ENCODE measurements at places on chromosomes 1 and 21.

- DNase-seq: no peak
These were observed 87.5 kb upstream of the FMN2 start for GRCh38 chr1:240004086-240004749.

GRCh38 chr21:23690316-23690715 lies 1917.0 kb downstream of the MRPL39 start:
- DNase-seq: no peak

DNA sequence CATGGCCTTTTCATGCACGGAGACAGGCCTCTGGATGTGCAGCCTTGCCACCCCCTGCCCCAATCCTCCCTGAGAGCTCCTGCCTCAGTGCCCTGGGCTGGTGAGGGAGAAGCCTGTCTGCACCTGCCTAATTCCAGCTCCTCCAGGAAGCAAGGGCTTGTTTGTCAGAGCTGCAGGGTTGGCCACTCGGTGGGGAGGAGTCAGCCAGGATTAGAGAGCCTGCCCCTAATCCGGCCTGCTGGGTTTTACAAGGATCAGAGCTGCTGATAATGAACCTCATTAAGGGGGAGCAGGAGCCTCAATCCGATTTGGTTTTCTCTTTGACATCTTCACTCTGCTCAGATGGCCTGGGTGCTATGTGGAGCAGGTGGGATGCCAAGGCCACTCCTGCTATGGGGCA lies 31.9 kb upstream of the LHX4 start:
- DNase-seq: no peak

DNA sequence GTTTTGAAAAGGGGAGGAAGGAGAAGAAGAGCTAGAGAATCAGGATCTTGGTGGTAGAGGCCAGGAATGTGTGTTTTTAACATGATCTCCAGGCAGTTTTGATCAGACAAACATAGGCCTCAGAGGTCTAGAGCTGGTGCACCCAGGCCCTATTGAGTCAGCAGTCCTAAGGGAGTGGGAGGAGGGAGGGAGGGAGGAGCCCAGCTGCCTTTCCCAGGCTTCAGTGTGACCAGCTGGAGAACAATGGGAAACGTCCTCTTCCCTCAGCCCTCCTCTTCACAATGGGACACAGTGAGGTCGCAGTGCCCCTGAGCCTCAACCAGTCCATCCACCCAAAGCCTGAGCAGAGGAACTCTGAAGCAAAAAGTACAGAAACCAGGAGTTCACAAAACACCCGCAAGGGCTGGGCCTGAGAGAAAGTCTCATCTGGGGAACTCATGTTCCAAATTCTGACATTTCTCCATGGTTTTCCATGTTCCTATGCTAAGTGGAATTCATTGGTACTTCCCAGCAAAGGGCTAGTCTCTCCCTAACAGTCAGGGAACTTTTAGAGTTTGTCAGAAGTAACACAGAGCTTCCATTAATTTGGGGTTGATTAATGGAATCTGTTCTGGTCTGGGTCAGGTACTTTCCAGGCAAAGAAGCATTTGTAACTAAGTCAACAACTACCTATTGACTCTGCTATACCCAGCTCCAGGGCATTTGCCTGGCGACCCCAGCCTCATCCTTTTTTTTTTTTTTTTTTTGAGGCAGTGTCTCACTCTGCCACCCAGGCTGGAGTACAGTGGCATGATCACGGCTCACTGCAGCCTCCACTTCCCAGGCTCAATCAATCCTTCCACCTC lies 37.5 kb downstream of the ELAPOR1 start:
- DNase-seq: no peak

DNA sequence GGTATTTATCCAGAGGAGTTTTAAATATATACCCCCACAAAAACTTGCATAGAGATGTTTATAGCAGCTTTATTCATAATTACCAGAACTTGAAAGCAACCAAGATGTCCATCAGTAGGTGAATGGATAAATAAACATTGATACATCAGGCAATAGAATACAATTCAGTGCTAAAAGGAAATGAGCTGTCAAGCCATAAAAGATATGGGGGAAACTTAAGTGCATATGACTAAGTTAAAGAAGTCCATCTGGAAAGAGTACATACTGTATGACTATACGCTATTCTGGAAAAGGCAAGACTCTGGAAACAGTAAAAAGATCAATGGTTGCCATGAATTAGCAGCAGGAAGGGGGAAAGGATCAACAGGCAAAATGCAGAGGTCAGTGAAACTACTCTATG lies 366.7 kb downstream of the HHIPL2 start:
- no peak for DNase-seq

GRCh38 chr1:68268896-68269483 lies 36.7 kb upstream of the WLS start:
- no peak for DNase-seq

DNA sequence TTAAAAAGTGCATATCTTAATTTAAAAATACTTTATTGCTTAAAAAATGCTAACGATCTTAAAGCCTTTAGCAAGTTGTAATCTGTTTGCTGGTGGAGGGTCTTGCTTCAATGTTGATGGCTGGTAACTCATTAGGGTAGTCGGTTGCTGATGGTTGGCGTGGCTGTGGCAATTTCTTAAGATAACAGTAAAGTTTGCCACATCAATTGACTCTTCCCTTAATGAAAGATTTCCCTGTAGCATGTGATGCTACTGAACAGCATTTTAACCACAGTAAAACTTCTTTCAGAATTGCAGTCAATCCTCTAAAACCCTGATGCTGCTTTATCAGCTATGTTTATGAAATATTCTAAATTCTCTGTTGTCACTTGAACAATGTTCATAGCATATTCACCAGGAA lies 6.8 kb upstream of the SAMD13 start:
- no peak for DNase-seq

GRCh38 chr1:179951383-179952144 lies 3.0 kb upstream of the CEP350 start:
- no peak for DNase-seq

DNA sequence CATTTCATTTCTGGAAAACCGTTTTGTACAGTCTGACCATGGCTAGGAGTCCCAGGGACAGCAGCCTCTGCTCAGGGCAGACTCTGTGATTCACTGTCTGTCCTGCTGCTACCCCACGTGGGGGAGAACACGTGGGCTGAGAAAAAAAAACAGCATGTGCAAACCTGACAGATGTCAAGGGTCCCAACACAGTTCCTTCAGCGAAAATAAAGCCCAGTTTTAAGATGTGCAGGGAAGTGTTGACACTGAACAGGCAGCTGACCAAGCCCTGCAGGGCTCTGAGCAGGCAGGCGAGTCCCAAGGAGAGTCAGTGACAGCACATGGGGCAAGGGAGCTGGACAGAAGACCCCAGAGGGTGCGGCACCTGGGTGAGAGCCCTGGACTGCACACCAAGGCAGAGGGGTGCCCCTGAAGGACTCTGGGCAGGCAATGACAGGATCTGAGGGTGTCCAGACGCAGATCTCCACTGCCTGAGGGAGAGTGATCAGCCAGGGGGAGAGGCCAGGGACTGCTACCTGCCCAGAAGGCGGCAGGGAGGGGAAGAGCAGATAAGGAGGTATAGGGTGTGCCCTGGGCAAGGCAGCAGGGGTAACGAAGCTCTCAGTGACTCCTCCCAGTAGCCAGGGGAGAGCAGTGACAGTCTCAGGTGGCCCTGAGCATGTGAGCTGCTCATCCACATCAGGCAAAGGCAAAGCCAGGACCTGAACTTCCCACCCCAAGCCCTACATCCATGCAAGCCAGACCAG lies 5.1 kb upstream of the SPATC1L start:
- no peak for DNase-seq

DNA sequence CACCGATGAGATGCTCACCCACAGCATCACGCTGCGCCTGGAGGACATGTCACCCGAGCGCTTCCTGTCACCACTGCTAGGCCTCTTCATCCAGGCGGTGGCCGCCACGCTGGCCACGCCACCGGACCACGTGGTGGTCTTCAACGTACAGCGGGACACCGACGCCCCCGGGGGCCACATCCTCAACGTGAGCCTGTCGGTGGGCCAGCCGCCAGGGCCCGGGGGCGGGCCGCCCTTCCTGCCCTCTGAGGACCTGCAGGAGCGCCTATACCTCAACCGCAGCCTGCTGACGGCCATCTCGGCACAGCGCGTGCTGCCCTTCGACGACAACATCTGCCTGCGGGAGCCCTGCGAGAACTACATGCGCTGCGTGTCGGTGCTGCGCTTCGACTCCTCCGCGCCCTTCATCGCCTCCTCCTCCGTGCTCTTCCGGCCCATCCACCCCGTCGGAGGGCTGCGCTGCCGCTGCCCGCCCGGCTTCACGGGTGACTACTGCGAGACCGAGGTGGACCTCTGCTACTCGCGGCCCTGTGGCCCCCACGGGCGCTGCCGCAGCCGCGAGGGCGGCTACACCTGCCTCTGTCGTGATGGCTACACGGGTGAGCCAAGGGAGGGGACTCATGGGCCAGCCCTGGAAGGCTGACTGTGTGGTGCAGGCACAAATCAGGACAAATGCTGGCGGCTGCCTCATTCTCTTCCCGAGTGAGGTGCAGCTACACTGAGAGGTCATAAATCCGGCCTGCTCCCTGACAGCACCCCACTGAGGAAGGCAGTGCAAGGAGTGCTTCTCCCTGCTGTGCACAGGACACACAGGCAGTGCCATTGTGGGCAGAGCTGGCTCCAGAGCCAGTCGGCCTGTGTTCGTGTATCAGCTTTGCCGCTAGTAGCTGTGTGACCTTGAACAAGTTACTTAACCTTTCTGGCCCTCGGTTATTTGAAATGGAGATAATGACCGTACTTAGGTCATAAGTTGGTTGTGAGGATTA lies 9.4 kb downstream of the CELSR2 start:
- DNase-seq: no peak

GRCh38 chr1:56268519-56269140 lies 310.7 kb downstream of the PLPP3 start:
- DNase-seq: no peak

- no peak for DNase-seq
These were observed 55.4 kb downstream of the EPRS1 start for GRCh38 chr1:219990782-219991510.

DNA sequence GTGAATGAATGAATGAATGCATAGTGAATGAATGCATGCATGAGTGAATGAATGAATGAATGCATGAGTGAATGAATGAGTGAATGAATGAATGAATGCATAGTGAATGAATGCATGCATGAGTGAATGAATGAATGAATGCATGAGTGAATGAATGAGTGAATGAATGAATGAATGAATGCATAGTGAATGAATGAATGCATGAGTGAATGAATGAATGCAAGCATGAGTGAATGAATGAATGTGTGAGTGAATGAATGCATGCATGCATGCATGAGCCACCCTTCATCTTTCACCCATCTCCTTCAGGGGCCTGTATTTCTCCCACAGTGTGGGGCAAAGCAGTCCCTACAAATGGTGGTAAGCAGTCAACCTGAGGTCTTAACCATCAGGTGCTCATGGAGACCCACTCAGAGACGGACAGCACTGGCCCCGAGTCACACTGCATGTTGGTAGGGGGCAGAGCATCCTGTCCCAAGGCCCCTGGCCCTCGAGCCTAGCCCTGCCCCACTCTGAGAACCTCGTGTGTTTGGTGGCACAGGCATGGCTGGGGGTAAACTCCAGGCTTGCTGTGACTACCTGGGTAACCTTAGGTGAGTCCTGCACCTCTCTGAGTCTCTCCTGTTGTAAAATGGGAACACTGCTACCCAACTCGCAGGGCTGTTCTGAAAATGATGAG lies 28.0 kb upstream of the PAX7 start:
- no peak for DNase-seq

- no peak for DNase-seq
These were observed 17.7 kb downstream of the CD1E start for GRCh38 chr1:158371188-158371953.

DNA sequence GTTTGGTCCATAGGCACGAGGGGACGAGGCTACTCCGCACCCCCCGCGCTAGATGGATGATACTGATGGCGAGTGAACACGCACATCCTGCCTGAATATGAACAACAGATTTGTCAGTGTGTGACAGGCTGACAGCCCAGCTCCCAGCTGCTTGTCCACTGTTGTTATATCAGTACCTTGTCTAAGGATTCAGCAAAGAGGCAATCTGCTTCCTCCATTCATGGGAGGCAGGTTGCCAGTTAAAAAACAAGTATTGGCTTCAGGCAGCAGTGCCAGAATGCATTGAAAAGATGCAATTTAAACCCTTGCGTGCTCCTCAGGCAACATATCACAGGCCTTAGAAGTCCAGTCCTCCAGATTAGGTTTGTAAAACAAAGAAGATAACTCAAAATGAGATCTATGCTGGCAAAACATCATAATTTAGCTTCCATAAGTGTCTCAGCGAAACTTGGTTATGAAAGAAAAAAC lies 223.3 kb downstream of the GPATCH2 start:
- no peak for DNase-seq

DNA sequence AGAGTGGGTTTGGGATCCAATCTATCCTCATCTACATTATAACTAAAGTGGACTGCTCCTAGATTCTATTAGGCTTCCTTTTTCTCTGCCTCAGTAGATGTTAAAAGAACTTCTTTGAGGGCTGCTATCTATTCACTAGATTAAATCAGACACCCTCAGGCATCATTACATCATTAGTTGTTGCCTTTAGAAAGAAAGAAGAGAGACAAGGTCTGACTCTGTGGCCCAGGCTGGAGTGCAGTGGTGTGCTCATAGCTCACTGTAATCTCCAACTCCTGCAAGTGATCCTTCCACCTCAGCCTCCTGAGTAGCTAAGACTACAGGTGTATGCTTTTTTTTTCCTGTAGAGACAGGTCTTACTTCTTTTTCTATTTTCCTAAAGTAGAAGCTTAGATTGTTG lies 71.1 kb upstream of the EXO1 start:
- DNase-seq: no peak

- no peak for DNase-seq
These were observed 48.0 kb upstream of the WLS start for GRCh38 chr1:68280286-68280685.

GRCh38 chr21:42555756-42556438 lies 42.2 kb downstream of the SLC37A1 start:
- DNase-seq: no peak

- no peak for DNase-seq
These were observed 27.4 kb downstream of the DTL start for GRCh38 chr1:212062832-212063438.

DNA sequence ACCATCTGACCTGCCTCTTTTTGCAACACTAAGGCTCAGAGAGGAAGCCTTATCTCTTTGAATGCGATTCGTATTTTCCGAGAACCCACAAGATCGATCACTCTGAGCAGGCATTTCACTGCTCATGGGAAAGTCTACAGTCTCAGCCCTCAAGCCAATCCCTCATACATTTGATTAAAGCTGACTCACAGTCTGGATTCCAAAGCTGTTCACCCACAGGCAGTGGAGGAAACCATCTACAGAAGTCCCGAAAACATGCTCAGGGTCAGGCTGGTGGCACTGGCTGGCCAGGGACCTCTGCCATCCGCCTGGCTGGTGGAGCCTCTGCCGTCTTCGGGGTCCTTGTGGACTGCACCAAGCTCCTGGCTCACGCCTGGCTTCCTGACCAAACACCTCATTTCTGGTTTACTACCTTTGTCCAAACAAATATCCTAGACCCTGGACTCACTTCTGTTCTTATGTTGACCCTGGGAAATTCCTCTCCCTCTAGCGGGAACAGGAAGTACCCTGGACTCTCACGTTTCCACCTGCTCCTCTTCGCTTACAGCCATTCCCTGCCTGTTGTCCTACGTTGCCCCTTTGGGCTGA lies 650.0 kb downstream of the SMYD3 start:
- DNase-seq: no peak

All from NCI-H1436 treated with DMSO at 0.1 percent for 48 hours (cell line).